ENCODE measurements at places on chromosomes 7 and 10.
A peak's percentile ranks its signal among the peaks of the same experiment; 100 is the strongest.

DNA sequence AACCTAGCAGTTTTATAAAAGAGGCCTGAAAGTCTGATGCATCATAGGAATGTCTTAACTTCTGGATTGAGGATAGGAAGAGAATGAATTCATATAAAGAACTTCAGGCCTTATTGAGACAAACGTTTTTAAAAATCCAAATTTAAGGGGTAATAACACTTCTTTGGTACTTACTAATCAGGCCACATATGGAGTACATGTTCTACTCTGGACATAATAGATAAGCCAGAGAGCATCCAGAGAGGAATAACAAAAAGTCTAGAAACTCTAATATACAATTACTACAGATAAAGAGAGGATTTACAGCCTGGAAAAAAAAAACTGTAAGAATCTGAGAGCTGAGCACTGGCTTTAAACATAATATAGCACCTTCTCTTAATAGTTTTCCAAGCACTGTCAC lies 2.9 kb downstream of the MTPAP start:
- no peak overlapping the region for H3K27ac ChIP-seq
- no peaks in the 10 kb centered on the region for H3K27me3 ChIP-seq
- H3K4me1 ChIP-seq: peaks cover 12% of the 10 kb centered on the region
- no peak for DNase-seq
- no peaks in the 10 kb centered on the region for H3K36me3 ChIP-seq

- DNase-seq: no peak
- H3K4me1 ChIP-seq: no peaks in the 10 kb centered on the region
- H3K27ac ChIP-seq: no peak overlapping the region
- peak overlapping the region; percentile 14 for H3K4me3 ChIP-seq
- no peaks in the 10 kb centered on the region for H3K36me3 ChIP-seq
Observed at GRCh38 chr7:151936207-151936606, 20.0 kb upstream of the GALNTL5 start.

- H3K36me3 ChIP-seq: no peaks in the 10 kb centered on the region
- peak overlapping the region; percentile 79 for H3K4me3 ChIP-seq
- H3K27me3 ChIP-seq: no peaks in the 10 kb centered on the region
- peak overlapping the region; percentile 52 for H3K27ac ChIP-seq
Observed at GRCh38 chr10:69089638-69090599, 2.0 kb downstream of the SRGN start.

DNA sequence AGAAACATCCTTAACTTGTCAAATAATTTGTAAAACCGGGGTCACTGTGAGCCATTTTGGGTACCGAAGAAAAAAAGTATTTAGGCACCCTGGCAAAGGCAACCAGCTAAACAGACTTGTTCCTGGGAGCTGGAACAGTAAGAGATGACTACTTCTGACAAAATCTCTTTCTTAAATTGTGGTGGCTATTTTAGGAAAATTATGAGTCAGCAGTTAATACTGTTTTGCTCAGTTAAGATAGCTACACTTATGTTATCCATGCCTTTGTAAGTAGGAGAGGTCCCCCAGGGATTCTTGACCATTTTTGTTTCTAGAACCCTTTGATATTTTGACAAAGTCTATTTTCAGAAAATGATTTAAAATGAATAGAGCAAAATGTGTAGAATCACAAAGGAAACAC lies 68.7 kb downstream of the TAX1BP1 start:
- no peak for DNase-seq
- no peaks in the 10 kb centered on the region for H3K36me3 ChIP-seq
- H3K27ac ChIP-seq: peak overlapping the region; percentile 35
- peak overlapping the region; percentile 24 for H3K4me3 ChIP-seq

DNA sequence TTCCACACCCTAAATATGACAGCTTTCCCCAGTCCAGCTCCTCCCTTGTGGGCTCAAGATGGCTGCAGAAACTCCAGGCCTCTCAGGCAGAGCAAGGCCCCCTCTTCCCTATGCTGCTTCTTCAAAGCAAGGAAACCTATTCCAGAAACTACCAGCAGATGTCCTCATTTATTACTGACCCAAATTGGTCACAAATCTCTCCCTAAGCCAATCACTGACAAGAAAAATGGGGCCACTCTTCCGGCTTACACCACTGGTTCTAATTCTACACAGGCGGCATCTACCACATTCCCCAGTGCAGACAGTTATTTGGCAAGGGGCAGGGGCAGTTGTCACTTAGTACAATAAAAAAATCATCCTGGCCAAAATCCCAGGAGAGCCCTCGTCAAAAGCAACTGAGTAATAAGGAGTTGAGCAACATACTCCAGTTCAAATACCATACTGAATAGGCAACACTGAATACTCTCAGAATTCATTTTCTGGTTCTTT lies 150.4 kb downstream of the SFMBT2 start:
- no peak overlapping the region for H3K27ac ChIP-seq
- H3K27me3 ChIP-seq: no peaks in the 10 kb centered on the region
- DNase-seq: peak; percentile 55
- no peak overlapping the region for H3K4me3 ChIP-seq
- no peaks in the 10 kb centered on the region for H3K36me3 ChIP-seq
- peaks cover 11% of the 10 kb centered on the region for H3K4me1 ChIP-seq

DNA sequence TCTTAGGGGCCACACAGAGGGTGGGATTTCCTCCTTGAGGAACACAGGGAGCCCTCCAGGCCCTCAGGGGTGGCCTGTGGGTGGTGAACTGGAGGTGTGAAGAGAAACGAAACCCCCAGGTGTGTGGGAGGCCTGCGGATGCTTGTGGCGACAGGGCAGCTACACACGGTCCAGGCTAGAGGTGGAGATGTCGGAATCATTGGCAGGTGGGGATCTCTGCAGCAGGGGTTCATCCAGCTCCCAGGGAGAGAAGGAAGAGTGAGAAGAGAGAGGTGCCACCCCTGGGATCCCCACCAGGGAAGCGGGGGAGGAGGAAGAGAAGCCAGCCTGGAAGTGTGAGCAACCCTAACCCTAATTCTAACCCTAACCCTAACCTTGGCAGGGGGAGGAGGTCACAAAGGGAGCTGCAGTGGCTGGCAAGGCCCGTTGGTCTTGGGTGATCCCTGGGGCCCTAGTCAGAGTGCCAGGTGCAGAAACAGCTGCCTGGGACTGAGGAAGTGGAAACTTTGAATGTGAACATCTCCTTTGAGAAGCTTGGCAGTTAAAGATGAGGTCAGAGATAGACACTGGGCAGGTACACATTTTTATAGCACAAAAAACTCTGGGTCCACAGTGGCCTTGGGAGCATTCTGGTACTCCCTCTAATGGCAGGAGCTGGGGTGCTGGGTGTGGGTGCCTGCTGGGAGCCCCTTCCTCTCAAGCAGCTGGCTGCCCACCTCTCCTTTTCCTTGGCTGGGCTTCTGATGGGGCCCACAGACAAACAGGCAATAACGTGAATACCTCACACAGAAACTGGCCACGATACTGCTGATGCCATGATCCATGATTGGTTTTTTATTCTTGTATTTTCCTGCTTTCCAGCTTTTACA lies 6.8 kb upstream of the AEBP1 start:
- no peak overlapping the region for H3K4me3 ChIP-seq
- no peak for DNase-seq

DNA sequence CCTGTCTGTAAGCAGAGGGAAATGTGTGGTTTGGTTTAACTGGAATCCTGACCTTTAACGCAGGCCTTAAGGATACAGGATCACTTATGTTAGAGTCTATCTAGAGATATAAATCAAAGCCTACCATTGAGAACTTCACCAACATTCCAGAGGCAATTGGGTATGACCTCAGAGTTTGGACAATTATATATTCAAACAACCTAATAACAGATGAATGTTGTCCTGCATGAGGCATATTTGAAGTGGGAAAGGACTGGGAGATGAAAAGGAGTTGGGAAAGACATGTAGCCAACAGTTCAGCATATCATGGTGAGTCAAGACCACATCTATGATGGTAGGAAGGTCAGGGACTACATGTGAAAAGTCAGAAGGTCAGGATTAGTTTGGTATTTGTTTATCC lies 274.2 kb downstream of the DOCK4 start:
- H3K4me3 ChIP-seq: no peak overlapping the region
- H3K36me3 ChIP-seq: no peaks in the 10 kb centered on the region
- H3K27me3 ChIP-seq: no peaks in the 10 kb centered on the region
- no peaks in the 10 kb centered on the region for H3K4me1 ChIP-seq
- no peak for DNase-seq
- H3K27ac ChIP-seq: no peak overlapping the region

- H3K36me3 ChIP-seq: no peaks in the 10 kb centered on the region
- H3K4me3 ChIP-seq: no peak overlapping the region
- no peaks in the 10 kb centered on the region for H3K4me1 ChIP-seq
- no peaks in the 10 kb centered on the region for H3K27me3 ChIP-seq
- no peak for DNase-seq
Observed at GRCh38 chr7:16564909-16565426, 38.3 kb downstream of the LRRC72 start.

- no peaks in the 10 kb centered on the region for H3K36me3 ChIP-seq
- no peak for DNase-seq
- H3K27ac ChIP-seq: no peak overlapping the region
- H3K27me3 ChIP-seq: no peaks in the 10 kb centered on the region
Observed at GRCh38 chr7:297611-298374, 7.8 kb downstream of the FOXL3 start.

GRCh38 chr7:28957064-28957750 lies 923 bp downstream of the TRIL start:
- no peaks in the 10 kb centered on the region for H3K36me3 ChIP-seq
- H3K4me3 ChIP-seq: peak overlapping the region; percentile 73
- no peak for DNase-seq
- H3K27me3 ChIP-seq: peaks cover 15% of the 10 kb centered on the region
- H3K27ac ChIP-seq: no peak overlapping the region

DNA sequence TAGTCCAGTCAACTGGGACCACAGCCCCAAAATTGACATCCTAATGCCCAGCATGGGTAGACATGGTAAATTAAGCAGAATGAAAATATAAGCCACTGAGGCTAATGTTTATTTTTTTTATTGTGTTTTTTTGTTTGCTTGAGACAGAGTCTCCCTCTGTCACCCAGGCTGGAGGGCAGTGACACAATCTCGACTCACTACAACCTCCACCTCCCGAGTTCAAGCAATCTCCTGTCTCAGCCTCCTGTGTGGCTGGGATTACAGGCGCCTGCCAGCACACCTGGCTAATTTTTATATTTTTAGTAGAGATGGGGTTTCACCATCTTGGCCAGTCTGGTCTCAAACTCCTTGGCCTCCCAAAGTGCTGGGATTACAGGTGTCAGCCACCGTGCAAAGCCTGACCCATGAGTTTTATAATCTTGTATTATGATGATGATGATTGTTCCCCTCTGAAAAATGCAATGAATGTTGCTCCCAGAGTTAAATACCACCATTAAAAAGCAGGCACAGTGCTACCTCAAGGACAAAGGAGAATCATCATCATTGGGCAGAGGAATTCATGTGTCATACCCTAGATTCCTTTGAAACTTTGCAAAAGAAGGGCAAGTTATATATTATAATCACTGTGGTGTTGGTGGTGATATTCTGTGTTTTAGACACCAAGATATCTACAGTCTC lies 228.0 kb downstream of the PARD3 start:
- H3K4me1 ChIP-seq: peaks cover 10% of the 10 kb centered on the region
- H3K4me3 ChIP-seq: no peak overlapping the region
- H3K27me3 ChIP-seq: no peaks in the 10 kb centered on the region
- DNase-seq: no peak
- H3K36me3 ChIP-seq: no peaks in the 10 kb centered on the region
- H3K27ac ChIP-seq: no peak overlapping the region

GRCh38 chr10:62442006-62442405 lies 67.8 kb downstream of the ZNF365 start:
- H3K27me3 ChIP-seq: no peaks in the 10 kb centered on the region
- H3K27ac ChIP-seq: peak overlapping the region; percentile 23

DNA sequence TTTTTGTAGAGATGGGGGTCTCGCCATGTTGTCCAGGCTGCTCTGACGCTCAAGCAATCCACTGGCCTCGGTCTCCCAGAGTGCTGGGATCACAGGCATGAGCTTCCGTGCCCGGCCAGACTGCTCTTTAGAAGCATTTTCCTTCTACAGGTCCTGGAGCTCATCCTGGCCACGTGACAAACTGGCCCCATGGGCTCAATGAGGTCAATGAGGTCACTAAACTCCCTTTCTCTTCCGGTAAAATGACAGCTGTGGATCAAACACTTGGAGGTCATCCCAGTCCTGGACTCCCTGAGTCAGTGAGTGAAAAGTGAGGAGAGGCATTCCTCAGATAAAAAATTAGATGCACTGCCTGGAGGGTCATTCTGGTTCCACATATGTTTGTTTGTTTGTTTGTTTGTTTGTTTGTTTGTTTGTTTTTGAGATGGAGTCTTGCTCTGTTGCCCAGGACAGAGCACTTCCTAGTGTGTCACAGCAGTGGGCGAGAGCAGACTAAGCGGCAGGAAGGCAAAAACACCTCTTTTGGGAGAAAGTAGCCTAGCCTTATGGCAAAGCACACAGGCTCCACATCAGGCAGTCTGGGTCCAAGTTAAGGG lies 134.9 kb downstream of the TNS3 start:
- H3K36me3 ChIP-seq: no peaks in the 10 kb centered on the region
- no peak for DNase-seq
- no peak overlapping the region for H3K27ac ChIP-seq
- H3K27me3 ChIP-seq: no peaks in the 10 kb centered on the region
- no peak overlapping the region for H3K4me3 ChIP-seq

DNA sequence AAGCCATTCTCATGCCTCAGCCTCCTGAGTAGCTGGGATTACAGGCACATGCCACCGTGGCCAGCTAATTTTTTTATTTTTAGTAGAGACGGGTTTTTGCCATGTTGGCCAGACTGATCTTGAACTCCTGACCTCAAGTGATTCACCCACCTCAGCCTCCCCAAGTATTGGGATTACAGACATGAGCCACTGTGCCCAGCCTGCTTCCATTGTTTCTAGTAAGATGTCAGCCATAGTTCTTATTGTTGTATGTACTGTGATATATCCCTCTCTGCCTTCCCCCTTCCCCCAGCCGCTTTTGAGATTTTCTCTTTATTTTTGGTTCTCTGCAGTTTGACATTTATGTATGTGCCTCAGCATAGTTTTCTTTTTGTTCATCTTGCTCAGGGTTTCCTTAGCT lies 87.9 kb upstream of the KLF14 start:
- H3K27ac ChIP-seq: no peak overlapping the region
- no peaks in the 10 kb centered on the region for H3K4me1 ChIP-seq
- no peaks in the 10 kb centered on the region for H3K27me3 ChIP-seq
- no peak for DNase-seq

GRCh38 chr7:157767506-157768197 lies 430.8 kb downstream of the DNAJB6 start:
- no peak for DNase-seq
- no peaks in the 10 kb centered on the region for H3K4me1 ChIP-seq
- no peaks in the 10 kb centered on the region for H3K27me3 ChIP-seq
- no peaks in the 10 kb centered on the region for H3K36me3 ChIP-seq
